ENCODE measurements at places on chromosomes 11 and 22. TPM values are rescaled to one million over a fixed set of nuclear protein-coding genes. Genes with fewer than 3 reads are reported as not detected.

DNA sequence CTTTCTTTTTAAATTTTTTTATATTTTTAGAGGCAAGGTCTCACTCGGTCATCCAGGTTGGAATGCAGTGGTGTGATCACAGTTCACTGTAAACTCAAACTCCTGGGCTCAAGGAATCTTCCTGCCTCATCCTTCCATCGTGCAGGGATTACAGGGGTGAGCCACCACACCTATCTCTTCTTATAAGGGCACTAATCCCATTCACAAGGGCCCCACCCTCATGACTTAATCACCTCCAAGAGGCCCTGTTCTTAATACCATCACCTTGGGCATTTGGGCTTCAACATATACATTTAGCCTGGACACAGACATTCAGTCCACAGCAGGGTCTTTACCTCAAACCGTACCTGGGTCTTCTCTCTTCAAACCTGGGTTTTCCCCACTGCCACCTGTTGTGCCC, 4.5 kb upstream of the GTSE1 start:
- no peaks in the 10 kb centered on the region for H3K27me3 ChIP-seq
- H3K27ac ChIP-seq: no peak overlapping the region
- peaks cover 18% of the 10 kb centered on the region for H3K36me3 ChIP-seq
- H3K4me1 ChIP-seq: no peaks in the 10 kb centered on the region

DNA sequence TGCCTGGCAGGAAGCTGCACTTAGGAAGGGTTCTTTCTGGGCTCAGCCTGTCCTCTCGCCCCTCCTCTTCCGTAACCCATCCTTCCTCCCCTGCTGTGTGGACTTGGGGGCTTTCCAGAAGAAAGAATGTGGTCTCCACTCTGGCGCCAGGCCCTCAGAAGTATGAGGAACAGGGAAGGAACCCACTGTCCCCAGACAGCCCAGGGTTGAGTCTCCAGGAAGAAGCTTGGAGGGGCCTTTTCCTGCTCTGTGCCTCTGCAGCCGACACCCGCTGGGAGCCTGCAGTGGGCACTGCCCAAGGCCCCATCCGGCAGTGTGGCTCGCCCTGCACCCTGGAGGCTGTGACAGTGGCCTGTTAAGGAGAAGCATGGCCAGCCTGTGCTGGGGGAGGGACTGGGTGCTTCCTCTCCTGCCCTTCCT, 112.6 kb downstream of the ST3GAL4 start:
- no peak overlapping the region for H3K4me3 ChIP-seq
- no peak for DNase-seq
- 0 out of 2 replicates have a peak, but pooled peaks cover 5% of the 10 kb centered on the region for H3K36me3 ChIP-seq
- no peak overlapping the region for H3K27ac ChIP-seq
- H3K27me3 ChIP-seq: no peaks in the 10 kb centered on the region
- no peaks in the 10 kb centered on the region for H3K4me1 ChIP-seq

Gene FERMT3
- total RNA-seq: 6.6 TPM

Gene SAMM50
- 57.2 TPM for total RNA-seq

DNA sequence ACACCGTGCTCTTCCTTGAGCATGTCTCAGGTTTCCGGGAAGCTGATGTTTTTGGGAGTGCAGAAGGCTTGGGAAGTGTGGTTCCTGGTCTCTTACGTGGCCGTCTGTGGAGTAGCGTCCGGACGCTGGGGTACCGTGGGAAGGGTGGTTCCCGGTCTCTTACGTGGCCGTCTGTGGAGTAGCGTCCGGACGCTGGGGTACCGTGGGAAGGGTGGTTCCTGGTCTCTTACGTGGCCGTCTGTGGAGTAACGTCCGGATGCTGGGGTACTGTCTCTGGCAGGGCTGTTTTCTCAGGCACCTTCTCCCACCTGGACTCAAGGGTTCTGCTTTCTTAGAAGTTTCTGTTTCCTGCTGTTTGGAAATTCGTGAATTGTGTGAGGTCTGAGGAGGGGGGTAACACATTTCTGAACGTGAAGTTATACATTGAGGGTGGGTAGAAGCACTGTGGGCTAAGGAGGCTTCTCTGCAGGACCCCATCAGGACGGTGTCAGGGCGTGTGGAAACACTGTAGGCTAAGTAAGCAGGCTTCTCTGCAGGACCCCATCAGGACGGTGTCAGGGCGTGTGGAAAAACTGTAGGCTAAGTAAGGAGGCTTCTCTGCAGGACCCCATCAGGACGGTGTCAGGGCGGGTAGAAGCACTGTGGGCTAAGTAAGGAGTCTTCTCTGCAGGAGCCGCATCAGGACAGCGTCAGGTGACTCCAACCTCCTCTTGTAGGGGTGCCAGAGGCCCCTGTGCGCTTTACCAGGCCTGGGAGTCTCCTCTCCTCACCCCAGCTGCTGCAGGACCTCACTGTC, 5.3 kb upstream of the IFITM3 start:
- no peak overlapping the region for H3K4me3 ChIP-seq
- no peaks in the 10 kb centered on the region for H3K27me3 ChIP-seq
- peak; percentile 26 for DNase-seq
- no peak overlapping the region for H3K27ac ChIP-seq
- H3K4me1 ChIP-seq: peaks cover 4% of the 10 kb centered on the region

DNA sequence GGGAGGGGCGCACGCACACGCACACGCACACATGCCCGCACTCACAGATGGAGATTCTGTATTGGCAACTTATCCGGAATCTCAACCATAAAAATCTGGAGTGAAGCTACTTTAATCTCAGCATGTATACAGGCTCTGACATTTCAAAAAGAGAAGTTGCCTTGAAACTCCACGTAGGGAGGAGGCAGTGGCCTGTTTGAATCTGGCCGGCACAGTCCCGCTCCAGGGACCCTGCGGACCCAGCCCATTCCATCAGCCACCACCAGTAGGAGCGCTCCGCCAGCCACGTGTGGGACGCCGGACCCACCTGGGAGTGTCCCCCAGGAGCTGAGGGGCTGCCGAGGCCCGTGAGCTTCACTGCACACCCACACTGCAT, 1.9 kb upstream of the SYT8 start:
- H3K27me3 ChIP-seq: no peaks in the 10 kb centered on the region
- no peaks in the 10 kb centered on the region for H3K4me1 ChIP-seq
- H3K4me3 ChIP-seq: peak overlapping the region; percentile 42

Gene CYP2R1
- 10.3 TPM for total RNA-seq

DNA sequence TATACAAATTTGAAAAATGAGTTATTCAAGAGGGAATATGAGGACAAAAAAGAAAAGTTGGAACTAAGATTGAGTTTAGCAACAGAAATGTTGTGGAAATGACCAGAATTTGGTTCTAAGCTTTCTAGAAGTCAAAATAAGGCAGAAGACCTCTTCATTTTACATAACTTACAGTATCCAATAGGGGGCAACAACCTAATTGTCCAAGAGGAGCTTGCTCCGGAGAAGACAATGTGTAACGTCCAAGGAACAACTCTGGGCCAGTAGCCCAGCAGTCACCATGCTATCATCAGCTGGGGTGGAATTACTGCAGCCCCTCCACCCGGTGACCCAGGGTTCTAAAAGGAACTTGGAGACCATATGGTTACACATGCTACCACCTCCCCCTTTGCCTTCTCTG, 14.1 kb downstream of the CNTF start:
- no peak for DNase-seq
- H3K36me3 ChIP-seq: no peaks in the 10 kb centered on the region
- H3K4me1 ChIP-seq: peaks cover 11% of the 10 kb centered on the region
- H3K27me3 ChIP-seq: no peaks in the 10 kb centered on the region

DNA sequence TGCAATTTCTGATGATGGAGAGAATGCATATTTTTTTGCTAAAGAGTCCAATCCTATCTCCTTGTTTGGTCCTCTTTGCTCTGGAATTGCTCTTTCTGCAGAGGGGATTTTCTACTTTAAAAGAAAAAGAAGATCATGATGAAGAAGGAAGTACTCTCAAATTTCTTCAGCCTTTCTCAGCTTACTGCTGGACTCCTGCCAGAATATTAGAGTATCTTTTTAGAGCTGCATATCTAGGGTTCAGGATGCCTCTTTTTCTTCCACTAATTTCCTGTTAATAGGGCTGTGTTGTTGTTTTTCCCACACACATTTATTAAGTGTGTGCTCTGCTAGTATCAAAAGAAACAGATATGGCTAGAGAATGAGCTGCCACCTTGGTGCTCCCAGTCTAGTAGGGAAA, 18.2 kb downstream of the UBASH3B start:
- no peak for DNase-seq
- no peaks in the 10 kb centered on the region for H3K27me3 ChIP-seq
- H3K4me1 ChIP-seq: no peaks in the 10 kb centered on the region
- no peak overlapping the region for H3K27ac ChIP-seq
- peaks cover 5% of the 10 kb centered on the region for H3K36me3 ChIP-seq
- no peak overlapping the region for H3K4me3 ChIP-seq

Gene ABCC8
- total RNA-seq: 3.2 TPM

DNA sequence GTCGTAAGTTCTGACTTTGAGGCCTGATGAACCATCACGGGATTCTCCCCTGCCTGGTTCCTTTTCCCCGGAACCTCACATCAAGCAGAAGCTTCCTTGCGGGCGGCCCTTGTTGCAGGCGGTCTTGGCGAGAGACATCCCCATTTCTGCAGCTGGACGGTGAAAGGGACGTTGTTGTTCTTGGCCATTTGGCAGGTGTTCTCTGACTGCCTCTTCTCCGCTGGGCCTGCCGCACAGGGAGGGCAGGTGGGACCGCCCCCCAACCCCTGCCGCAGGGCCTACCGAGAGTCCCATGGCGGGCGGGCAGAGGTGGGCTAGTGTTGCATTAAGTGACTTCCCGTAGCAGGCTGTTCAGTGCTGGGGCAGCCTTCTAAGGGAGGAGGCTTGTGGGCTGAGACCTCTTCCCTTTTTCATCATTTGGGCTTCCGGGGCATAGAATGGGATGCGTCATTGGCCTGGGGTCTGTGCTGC, 26.9 kb upstream of the GRAMD4 start:
- H3K4me1 ChIP-seq: peaks cover 2% of the 10 kb centered on the region
- no peak overlapping the region for H3K4me3 ChIP-seq
- H3K27me3 ChIP-seq: no peaks in the 10 kb centered on the region
- H3K36me3 ChIP-seq: no peaks in the 10 kb centered on the region
- DNase-seq: no peak

Gene PHRF1
- total RNA-seq: 50.6 TPM

GRCh38 chr11:102760344-102761035, 19.9 kb downstream of the MMP10 start:
- no peak for DNase-seq
- H3K4me3 ChIP-seq: no peak overlapping the region
- peaks cover 4% of the 10 kb centered on the region for H3K4me1 ChIP-seq
- H3K27ac ChIP-seq: no peak overlapping the region
- H3K36me3 ChIP-seq: no peaks in the 10 kb centered on the region

Gene FGF19
- total RNA-seq: 7.4 TPM

Gene EHD1
- 31.0 TPM for total RNA-seq

- no peak overlapping the region for H3K27ac ChIP-seq
- H3K27me3 ChIP-seq: no peaks in the 10 kb centered on the region
- H3K4me3 ChIP-seq: no peak overlapping the region
- no peaks in the 10 kb centered on the region for H3K4me1 ChIP-seq
Observed at GRCh38 chr11:88384669-88385005, 47.1 kb upstream of the CTSC start.

Gene CABP7
- 0.81 TPM for total RNA-seq

GRCh38 chr11:19071255-19071654, 10.7 kb upstream of the MRGPRX2 start:
- H3K36me3 ChIP-seq: no peaks in the 10 kb centered on the region
- H3K27me3 ChIP-seq: no peaks in the 10 kb centered on the region
- peak overlapping the region; percentile 24 for H3K4me3 ChIP-seq
- peak; percentile 80 for DNase-seq
- peaks cover 7% of the 10 kb centered on the region for H3K4me1 ChIP-seq
- no peak overlapping the region for H3K27ac ChIP-seq

Gene SNX32
- 1.2 TPM for total RNA-seq
